Liver (tissue), 10 donors: ENCODE measurements at places on chromosomes 5 and 9. TPM values are rescaled to one million over a fixed set of nuclear protein-coding genes. Genes with fewer than 3 reads are reported as not detected.

The RNF145 gene
- total RNA-seq, result 34.6 TPM

The PCDHGC4 gene
- 1.4 TPM for total RNA-seq

The SEMA5A gene
- total RNA-seq, result 5.8 TPM

The SEMA6A gene
- total RNA-seq, result 11.4 TPM

The DBH gene
- total RNA-seq, result 0.37 TPM

The IL3 gene
- total RNA-seq, result not detected

The SPINK13 gene
- not detected for total RNA-seq

The RAD50 gene
- total RNA-seq, result 12.5 TPM

The CDH6 gene
- total RNA-seq, result 3.7 TPM

The ALDH1A1 gene
- 208 TPM for total RNA-seq

DNA sequence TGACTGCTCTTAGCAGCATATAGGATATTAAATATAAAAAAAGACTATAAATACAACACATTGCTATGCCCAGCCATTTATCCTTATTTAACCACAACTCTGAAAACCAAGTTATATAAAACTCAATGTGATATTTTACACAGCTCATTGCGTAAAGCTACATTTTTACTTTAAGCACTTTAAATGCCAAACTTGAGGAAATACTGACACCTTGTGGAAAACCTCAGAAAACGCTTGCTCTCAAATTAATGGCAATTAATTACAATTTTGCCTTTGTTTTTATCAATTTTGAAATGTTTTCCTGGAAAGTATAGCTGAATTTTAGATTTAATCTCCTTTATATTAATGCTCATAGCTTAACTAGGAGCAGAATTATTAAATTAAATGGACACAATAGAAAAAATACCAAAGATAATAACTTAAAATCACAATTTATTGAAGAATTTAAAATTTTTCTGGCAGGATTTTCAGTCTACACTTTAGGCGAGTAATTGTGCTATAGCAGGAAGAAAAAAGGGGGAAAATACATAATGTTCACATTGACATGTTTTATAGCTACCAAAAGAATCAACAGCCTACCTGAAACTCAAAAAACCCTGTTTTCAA is 25.2 kb upstream of the PLAC8L1 start:
- peaks cover 60% of the 10 kb centered on the region for H3K36me3 ChIP-seq
- H3K4me1 ChIP-seq, result no peaks in the 10 kb centered on the region
- no peaks in the 10 kb centered on the region for H3K27me3 ChIP-seq
- no peak overlapping the region for H3K4me3 ChIP-seq

- no peak for DNase-seq
- H3K4me3 ChIP-seq, result no peak overlapping the region
- no peaks in the 10 kb centered on the region for H3K27me3 ChIP-seq
- no peak overlapping the region for H3K27ac ChIP-seq
These were observed 23.5 kb downstream of the GRAMD2B start for GRCh38 chr5:126446498-126447224.

GRCh38 chr5:54644226-54644625 is 126.7 kb downstream of the SNX18 start:
- no peak overlapping the region for H3K27ac ChIP-seq
- H3K36me3 ChIP-seq, result no peaks in the 10 kb centered on the region
- no peaks in the 10 kb centered on the region for H3K4me1 ChIP-seq
- H3K4me3 ChIP-seq, result no peak overlapping the region
- H3K27me3 ChIP-seq, result no peaks in the 10 kb centered on the region

- H3K36me3 ChIP-seq, result peaks cover 1% of the 10 kb centered on the region
- H3K27me3 ChIP-seq, result no peaks in the 10 kb centered on the region
- no peak for DNase-seq
- H3K27ac ChIP-seq, result no peak overlapping the region
- no peaks in the 10 kb centered on the region for H3K4me1 ChIP-seq
These were observed 146.3 kb downstream of the SNCAIP start for GRCh38 chr5:122458278-122458872.

GRCh38 chr5:96493219-96493790 is 60.3 kb upstream of the PCSK1 start:
- no peaks in the 10 kb centered on the region for H3K4me1 ChIP-seq
- no peaks in the 10 kb centered on the region for H3K27me3 ChIP-seq
- H3K27ac ChIP-seq, result no peak overlapping the region
- no peak overlapping the region for H3K4me3 ChIP-seq
- no peaks in the 10 kb centered on the region for H3K36me3 ChIP-seq

- no peak for DNase-seq
- H3K4me1 ChIP-seq, result no peaks in the 10 kb centered on the region
These were observed 35.5 kb upstream of the CTNNAL1 start for GRCh38 chr9:109048822-109049221.

DNA sequence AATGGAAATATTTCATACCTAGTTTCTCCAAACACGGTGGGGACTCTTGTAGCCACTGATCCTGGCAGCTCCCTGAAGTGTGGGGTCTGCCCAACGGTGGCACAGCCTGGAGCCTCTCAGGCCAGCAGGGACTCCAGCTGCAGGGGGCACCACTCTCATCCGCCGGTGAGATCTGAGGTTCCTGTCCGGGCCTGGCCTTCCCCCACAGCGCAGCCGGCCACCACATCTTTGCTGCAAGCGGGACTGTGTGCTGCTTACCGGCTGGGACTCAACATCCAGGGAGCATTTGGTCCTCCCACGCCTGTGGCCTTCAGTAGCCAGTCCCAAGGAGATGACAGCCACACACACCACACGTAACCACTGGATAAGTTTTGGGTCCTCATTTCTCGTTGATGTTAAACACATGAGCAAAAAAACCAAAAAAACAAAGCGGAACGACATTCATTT is 7.7 kb upstream of the NKX2-5 start:
- no peak for DNase-seq
- H3K36me3 ChIP-seq, result no peaks in the 10 kb centered on the region
- no peak overlapping the region for H3K27ac ChIP-seq
- peaks cover 7% of the 10 kb centered on the region for H3K27me3 ChIP-seq
- H3K4me3 ChIP-seq, result no peak overlapping the region

- no peak for DNase-seq
- no peak overlapping the region for H3K27ac ChIP-seq
- no peaks in the 10 kb centered on the region for H3K27me3 ChIP-seq
- H3K4me3 ChIP-seq, result no peak overlapping the region
These were observed 63.9 kb upstream of the SPRY4 start for GRCh38 chr5:142388696-142389095.

DNA sequence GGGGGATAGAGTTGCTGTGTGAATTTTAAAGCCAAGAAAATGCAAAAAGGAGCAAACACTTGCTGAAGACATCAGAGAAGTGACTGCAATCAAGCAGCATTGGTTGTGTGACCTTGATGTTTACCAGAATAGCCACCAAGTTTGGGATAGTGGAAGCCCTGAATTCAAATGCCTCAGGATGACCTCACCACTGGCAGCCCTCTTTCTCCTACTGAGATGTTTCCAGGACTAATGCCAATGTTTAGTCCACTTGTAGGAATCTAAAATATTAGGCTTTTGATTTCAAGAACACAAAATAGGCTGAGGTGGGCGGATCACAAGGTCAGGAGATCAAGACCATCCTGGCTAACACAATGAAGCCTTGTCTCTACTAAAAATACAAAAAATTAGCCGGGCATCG is 112.2 kb upstream of the NUDT12 start:
- no peaks in the 10 kb centered on the region for H3K36me3 ChIP-seq
- no peaks in the 10 kb centered on the region for H3K27me3 ChIP-seq
- DNase-seq, result no peak

- H3K36me3 ChIP-seq, result no peaks in the 10 kb centered on the region
- H3K4me1 ChIP-seq, result no peaks in the 10 kb centered on the region
- H3K27ac ChIP-seq, result peak overlapping the region; percentile 37
- DNase-seq, result no peak
These were observed 618.0 kb downstream of the BRINP1 start for GRCh38 chr9:118751077-118751847.

DNA sequence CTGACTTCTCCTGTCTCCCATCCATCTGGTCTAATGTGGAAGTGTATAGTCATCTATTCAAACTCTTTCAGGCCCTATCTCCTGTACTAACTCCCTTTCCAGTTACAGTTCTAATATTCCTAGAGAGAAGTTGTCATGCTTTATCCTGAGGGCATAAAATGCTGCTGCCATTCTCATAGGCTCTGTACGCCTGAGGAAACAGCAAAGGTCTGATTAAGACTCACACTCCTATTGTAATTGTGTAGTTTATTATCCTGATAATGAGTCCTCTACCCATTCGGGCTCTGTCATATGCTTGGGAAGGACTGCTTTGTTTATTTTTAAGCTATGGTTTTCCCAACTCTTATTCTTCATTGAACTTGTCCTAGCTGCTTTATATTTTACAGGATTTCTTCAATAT is 290.4 kb downstream of the TMEM38B start:
- H3K4me3 ChIP-seq, result no peak overlapping the region
- no peak for DNase-seq
- no peaks in the 10 kb centered on the region for H3K36me3 ChIP-seq
- H3K27me3 ChIP-seq, result no peaks in the 10 kb centered on the region
- no peaks in the 10 kb centered on the region for H3K4me1 ChIP-seq
- no peak overlapping the region for H3K27ac ChIP-seq
